ENCODE measurements at places on chromosomes 7 and 10.

DNA sequence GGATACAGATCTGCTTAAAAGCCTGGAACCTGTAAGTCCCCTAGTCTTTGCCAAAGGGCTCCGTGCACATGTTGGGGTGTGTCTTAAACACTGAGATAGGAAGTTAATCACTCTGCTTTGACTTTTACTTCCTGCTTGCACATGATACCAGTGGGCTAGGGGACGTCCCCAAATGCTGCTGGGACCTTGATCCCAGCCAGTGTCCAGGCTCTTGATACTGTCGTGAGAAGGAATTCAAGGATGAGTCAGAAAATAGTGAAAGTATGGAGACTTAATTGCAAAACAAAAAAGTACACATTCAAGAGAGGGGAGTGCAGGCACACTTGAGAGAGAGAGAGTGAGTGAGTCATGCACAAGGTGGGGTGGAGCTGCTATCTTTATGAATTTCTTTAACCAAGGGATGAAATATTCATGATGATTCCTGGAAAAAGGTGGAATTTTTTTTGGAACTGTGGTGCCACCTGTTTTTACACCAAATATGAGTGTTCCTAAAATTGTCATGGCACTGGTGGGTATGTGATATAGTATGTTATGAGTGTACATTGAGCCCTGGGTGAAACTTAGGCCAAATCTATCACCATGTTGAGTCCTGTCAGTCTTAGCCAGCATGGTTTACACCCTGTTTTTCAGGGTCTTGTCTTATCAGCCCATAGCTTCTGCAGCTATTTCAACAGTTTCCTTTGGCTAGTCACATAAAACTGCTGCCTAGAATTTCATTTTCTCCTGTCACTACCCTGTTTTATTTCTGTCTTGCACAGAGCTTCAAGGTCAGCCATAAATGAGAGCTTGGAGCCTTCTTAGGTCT, 88.3 kb upstream of the CYP26C1 start:
- DNase-seq = no peak

- DNase-seq = no peak
These were observed 175.4 kb downstream of the ARID5B start for GRCh38 chr10:62076891-62077290.

DNA sequence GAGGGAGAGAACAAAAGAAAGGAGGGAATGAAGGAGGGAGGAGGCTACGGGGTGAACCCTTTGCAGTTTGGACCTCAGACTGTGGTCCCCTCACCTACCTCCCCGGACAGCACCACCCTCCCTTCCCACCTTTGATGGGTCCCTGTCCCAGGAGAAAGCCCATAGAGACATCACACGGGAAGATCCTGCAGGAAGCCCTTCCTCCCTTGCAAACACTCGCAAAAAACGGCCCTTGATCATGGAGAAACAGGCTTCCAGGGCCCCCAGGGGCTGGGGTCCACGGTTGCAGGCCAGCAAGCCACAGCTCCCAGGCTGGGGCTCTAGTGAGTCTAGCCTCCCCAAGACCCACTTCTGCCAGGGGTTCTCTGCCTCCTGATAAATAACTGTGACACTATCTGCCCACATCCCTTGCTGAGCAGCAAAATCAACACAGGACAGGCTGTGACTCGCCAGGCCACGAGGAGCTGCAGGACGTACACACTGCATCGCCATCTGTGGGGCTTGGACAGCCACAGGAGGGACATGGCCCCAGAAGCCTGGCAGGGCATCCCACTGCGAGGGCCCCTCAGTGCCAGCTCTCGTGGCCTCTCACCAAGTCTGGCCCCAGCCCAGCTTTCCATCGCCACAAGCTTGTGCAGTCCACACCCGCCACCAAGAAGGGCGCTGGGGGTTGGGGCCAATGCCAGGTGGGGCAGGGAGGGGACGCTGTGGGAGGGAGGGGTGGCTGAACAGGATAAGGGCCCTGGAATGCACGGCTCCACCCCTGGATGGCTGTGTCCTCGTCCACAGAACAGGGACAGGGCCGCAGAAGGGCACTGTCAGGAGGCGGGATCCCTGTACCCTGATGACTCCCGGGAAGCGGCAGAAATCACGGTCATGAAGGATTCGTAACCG, 34.2 kb downstream of the PDGFA start:
- no peak for DNase-seq

GRCh38 chr10:63920926-63921325, 399.7 kb downstream of the REEP3 start:
- no peak for DNase-seq

DNA sequence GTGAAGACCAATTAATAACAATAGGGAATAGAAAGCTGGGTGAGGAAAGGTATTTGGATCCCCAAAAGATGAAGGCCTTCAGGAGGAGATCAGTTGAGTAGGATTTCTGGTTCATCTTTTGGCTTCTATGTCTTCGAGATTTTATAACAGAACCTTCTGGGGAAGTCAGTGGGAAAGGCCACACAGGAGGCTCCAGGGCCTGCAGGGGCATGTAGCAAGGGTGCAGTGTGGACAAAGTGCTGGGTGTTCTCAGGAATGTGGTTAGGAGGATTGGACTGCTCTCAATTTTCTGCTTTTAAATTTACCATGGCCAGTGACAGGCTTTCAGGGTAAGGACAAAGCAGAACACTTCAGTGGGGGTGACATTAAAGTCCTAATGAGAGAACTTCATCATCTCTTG, 378.0 kb downstream of the CCSER2 start:
- no peak for DNase-seq

DNA sequence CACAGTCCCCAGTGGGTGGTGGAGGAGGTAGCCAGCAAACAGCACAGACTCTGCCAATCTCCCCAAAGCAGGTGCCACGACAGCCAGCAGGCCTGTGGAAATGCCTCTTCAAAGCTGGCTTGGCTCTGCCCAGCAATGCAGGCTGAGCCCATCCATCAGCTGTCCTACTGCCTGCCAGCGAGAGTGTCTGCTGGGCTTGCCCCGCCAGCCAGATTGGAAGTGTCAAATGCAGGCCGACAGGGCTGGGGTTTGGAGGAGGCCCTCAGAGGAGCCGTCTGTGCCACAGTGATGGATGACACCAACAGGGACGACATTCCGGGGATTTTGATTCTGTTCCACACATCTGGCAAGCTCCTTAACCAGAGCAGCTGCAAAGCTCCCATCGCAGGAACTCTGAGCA, 16.7 kb downstream of the HABP2 start:
- DNase-seq = no peak

DNA sequence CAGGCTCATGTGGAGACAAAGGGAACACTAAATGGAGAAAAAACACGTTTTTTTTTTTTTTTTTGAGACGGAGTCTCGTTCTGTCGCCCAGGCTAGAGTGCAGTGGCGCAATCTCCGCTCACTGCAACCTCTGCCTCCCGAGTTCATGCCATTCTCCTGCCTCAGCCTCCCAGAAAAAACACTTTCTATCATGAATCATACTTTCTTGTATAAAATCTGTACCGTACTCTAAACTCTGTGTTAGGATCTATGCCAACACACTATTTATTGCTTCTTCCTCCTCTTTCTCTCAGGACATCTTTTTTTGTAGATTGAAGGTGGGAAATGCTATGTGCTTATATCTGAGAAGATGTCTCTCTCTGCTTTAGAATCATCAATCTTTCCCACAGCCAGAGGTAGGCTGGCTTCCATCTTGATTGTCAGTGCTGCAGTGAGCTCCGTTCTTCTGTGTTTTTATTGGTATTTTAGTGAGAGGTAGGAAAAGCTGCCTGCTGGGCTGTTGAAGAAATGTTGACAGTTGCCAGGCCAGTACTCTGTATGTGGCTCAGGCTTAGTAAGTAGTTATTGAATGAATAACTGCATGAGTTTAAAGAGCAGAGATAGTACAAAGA, 101.1 kb downstream of the GPR85 start:
- no peak for DNase-seq

DNA sequence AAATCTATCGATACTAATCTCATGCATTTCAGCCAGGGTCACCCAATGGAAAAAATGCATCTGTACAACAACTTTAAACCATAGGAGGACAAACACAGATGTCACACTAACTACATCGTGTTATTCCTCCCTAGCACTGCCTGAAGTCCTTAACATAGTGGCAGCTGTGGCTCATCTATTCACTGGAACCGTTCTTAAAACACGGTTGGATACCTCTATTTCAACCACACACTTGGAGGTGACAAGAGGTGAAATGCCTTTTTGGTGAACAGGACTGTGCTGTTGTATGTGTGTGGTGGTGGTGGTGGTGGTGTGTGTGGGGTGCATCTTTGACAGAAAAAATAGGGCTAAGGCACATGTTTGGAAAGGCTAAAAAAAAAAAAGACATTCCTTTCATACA, 93.1 kb downstream of the NRP1 start:
- no peak for DNase-seq

- DNase-seq = no peak
These were observed 1181.6 kb downstream of the DNAJB9 start for GRCh38 chr7:109751241-109751640.

- no peak for DNase-seq
These were observed 139.0 kb downstream of the DOCK1 start for GRCh38 chr10:127044186-127044585.

DNA sequence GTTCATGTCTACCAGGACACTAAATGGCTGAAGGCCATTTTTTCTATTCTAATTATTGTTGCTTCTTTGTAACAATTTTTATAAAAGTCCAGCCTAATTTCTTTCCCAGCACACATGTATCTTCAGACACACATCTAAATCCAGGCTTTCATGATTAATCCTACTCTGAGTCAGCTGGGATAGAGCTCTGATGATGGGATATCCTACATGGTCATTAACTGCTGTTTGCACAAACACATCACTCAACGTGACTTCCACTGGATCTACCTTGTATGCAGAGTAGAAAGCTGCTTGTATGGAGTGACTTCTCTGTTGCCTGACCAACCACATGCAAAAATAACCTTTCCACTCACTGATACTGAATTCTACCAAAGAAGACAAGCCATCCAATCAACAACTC, 260.9 kb downstream of the AHR start:
- DNase-seq = no peak

DNA sequence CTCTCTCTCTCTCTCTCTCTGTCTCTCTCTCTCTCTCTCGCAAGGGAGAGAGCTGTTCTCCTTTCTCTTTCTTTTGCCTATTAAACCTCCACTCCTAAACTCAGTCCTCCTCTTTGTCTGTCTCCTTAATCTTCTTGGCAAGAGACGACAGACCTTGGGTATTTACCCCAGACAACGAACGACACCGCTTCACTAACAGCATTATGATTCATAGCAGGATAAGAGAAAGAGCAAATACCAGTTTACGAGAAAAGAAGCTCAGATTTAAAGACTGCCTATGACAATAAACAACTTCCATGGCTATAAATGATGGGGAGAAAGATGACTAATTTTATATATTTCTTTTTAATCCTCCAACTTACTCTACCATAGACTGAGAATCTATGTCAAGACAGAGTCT, 1396.5 kb upstream of the CELF2 start:
- DNase-seq = no peak

- no peak for DNase-seq
These were observed 92.5 kb upstream of the LRGUK start for GRCh38 chr7:134034652-134035051.

DNA sequence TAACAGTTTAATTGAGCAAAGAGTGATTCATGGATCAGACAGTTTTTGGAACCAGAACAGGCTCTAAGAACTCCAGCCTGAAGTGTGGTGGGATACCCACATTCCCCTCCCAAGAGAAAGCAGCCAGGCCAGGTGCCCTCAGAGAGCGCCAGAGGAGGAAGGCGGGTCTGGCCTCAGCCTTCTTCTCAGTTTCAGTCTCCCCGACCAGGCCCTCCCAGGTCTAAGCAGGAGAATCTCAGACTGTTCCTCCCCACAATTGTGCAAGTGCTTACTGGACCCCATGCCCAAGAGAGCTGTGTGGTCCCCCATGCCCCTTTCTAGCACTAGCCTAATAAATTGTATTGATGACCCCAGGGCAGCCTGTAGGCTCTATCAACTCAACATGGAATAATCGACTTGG, 25.6 kb downstream of the PPIF start:
- no peak for DNase-seq

GRCh38 chr7:127654404-127655394, 2.7 kb downstream of the SND1 start:
- DNase-seq = no peak

- no peak for DNase-seq
These were observed 1.9 kb downstream of the SLC18A3 start for GRCh38 chr10:49611816-49612512.

All from iPS DF 19.7 (cell line).